Osteocyte (in vitro differentiated cells): ENCODE measurements at places on chromosomes 16 and 17. TPM values are rescaled to one million over a fixed set of nuclear protein-coding genes. Genes with fewer than 3 reads are reported as not detected.

WNT9B gene
- total RNA-seq = not detected in 2 replicates

ATF7IP2 gene
- total RNA-seq = 7.2 and 11.6 TPM in 2 replicates

KRTAP4-6 gene
- not detected in 2 replicates for total RNA-seq

GRCh38 chr17:42005166-42005565, 12.1 kb downstream of the DNAJC7 start:
- H3K27ac ChIP-seq = no peak overlapping the region
- DNase-seq = no peak
- peaks cover 34% of the 10 kb centered on the region for H3K4me1 ChIP-seq
- peaks cover 7% of the 10 kb centered on the region for H3K36me3 ChIP-seq
- H3K27me3 ChIP-seq = no peaks in the 10 kb centered on the region
